ENCODE measurements at places on chromosomes 6 and 20. TPM values are rescaled to one million over a fixed set of nuclear protein-coding genes. Genes with fewer than 3 reads are reported as not detected.

AVP gene
- not detected for total RNA-seq

SPEF1 gene
- not detected for total RNA-seq

GRCh38 chr6:134082191-134082590, 29.8 kb upstream of the SLC2A12 start:
- peaks cover 17% of the 10 kb centered on the region for H3K4me1 ChIP-seq
- peaks cover 4% of the 10 kb centered on the region for H3K27me3 ChIP-seq

- no peak overlapping the region for H3K4me3 ChIP-seq
- no peaks in the 10 kb centered on the region for H3K27me3 ChIP-seq
- H3K4me1 ChIP-seq, result no peaks in the 10 kb centered on the region
Measured at GRCh38 chr6:70549327-70549726, 17.4 kb upstream of the SDHAF4 start.

- no peak for DNase-seq
- no peaks in the 10 kb centered on the region for H3K36me3 ChIP-seq
- H3K27me3 ChIP-seq, result no peaks in the 10 kb centered on the region
- no peak overlapping the region for H3K4me3 ChIP-seq
Measured at GRCh38 chr20:22226849-22227700, 357.3 kb downstream of the FOXA2 start.

DNA sequence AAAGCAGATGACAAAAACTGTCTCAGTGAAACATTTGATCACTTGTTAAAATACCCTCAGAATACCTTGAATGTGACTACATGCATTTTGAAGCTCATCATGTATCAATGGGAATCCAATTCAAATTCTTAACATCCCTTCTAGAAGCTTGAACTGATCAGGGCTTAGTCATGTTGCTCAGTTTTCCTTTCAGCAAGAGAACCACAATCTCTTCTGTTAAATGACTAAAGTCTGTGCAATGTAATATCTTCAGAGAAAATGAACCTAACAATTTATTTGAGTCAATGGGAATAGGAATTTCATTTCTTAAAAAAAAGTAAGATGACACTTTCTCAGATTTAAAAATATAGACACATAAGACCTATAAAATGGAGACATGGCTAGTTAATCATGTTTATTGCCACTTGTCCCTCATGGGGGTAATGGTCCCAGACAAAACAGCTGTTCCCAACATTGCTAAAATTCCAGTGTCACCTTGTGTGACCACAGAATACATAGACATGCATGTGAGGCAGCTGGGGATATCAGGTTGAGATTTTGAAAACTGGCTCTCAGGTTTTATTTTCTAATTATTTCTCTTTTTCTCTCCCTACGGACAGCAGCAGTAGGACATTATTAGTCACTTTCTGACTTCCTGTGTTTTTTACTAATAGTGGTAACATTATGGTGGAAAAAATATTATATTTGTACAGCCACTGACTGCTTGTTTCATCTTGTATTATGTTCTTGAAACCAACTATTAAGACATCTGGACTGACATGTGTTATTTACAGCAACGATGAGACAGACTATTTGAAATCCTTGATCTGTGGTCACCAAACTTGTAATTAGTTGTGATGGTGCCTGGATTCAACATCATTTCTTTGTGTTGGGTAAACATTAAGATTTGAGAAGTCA, 192.5 kb downstream of the COL9A1 start:
- no peak overlapping the region for H3K27ac ChIP-seq
- H3K4me3 ChIP-seq, result no peak overlapping the region
- H3K27me3 ChIP-seq, result peaks cover 47% of the 10 kb centered on the region

DNA sequence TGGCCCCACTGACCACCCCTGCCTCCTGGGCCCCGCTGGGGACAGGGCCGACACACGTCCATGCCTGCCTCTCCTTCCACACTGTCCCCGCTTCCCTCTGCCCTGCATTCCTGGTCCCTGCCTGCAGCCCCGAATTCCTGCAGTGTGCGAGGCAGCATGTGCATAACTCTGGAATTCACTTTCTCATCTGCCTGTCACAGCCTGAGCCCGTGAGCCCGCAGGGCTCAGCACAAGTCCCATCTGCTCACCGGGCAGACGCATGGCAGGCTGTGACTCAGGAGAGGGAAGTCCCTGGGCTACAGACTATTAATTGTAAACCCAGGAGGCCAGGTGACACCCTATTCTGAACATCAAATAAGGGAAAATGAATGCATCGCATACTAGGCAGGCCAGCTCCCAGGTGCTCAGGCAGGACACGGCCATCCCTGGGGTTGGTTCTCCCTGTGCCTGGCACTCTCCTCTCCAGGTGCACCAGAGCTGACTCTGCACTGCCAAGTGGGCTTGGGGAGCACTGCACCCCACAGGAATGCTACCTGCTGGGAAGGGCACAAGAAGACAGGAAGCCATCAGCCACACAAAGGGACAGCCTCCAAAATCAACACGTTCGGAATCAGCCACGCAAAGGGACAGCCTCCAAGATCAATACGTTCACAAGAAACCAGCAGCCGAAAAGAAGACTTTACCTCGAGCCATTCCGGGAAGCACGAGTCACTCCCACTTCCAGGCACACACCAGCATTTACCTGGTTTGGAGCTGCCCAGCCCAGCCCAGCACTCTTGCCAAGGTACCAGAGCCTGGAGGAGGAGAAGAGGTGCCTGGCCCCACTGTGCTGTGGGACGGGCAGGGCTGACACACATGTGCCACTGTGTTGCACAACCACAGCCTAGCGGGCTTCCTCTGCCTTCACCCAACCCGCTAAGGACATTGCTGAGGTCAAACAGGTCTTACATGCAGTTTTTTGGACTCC, 65.9 kb downstream of the DLL1 start:
- no peaks in the 10 kb centered on the region for H3K36me3 ChIP-seq
- H3K27me3 ChIP-seq, result peaks cover 11% of the 10 kb centered on the region
- H3K4me3 ChIP-seq, result no peak overlapping the region
- H3K27ac ChIP-seq, result no peak overlapping the region
- DNase-seq, result no peak
- H3K4me1 ChIP-seq, result peaks cover 12% of the 10 kb centered on the region

DNA sequence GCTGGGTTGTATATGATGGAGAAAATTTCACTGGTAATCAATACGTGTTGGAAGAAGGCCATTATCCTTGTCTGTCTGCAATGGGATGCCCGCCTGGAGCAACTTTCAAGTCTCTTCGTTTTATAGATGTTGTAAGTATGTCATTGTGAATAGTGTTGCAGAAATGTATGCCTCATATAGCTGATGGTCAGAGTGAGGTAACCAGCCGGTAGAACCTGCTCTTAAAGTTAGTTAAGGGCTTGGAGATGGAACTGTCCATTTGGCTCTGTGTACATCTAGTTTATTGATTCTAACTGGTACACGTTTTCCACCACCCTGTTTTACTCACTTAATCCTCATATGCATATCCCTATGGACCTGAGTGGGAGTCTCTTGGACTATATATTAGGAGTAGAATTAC, 73.5 kb downstream of the RTN4IP1 start:
- peaks cover 13% of the 10 kb centered on the region for H3K4me1 ChIP-seq
- DNase-seq, result no peak
- H3K4me3 ChIP-seq, result no peak overlapping the region
- no peaks in the 10 kb centered on the region for H3K27me3 ChIP-seq

- no peaks in the 10 kb centered on the region for H3K36me3 ChIP-seq
- H3K27me3 ChIP-seq, result peaks cover 22% of the 10 kb centered on the region
- H3K4me1 ChIP-seq, result no peaks in the 10 kb centered on the region
- no peak for DNase-seq
- H3K27ac ChIP-seq, result no peak overlapping the region
Measured at GRCh38 chr20:17720755-17721154, 21.0 kb downstream of the BANF2 start.

- H3K4me1 ChIP-seq, result peaks cover 51% of the 10 kb centered on the region
- no peaks in the 10 kb centered on the region for H3K27me3 ChIP-seq
- peak; percentile 65 for DNase-seq
- peak overlapping the region; percentile 59 for H3K4me3 ChIP-seq
Measured at GRCh38 chr20:53708129-53708968, 114.7 kb upstream of the ZNF217 start.

- H3K27me3 ChIP-seq, result peaks cover 8% of the 10 kb centered on the region
- no peak overlapping the region for H3K4me3 ChIP-seq
- H3K4me1 ChIP-seq, result no peaks in the 10 kb centered on the region
- no peak for DNase-seq
- H3K27ac ChIP-seq, result no peak overlapping the region
- H3K36me3 ChIP-seq, result no peaks in the 10 kb centered on the region
Measured at GRCh38 chr20:20808016-20808415, 95.6 kb upstream of the RALGAPA2 start.

GRCh38 chr6:125294036-125294435, 7.7 kb downstream of the HDDC2 start:
- peaks cover 67% of the 10 kb centered on the region for H3K36me3 ChIP-seq
- H3K4me3 ChIP-seq, result no peak overlapping the region
- H3K27ac ChIP-seq, result no peak overlapping the region
- DNase-seq, result no peak

DNA sequence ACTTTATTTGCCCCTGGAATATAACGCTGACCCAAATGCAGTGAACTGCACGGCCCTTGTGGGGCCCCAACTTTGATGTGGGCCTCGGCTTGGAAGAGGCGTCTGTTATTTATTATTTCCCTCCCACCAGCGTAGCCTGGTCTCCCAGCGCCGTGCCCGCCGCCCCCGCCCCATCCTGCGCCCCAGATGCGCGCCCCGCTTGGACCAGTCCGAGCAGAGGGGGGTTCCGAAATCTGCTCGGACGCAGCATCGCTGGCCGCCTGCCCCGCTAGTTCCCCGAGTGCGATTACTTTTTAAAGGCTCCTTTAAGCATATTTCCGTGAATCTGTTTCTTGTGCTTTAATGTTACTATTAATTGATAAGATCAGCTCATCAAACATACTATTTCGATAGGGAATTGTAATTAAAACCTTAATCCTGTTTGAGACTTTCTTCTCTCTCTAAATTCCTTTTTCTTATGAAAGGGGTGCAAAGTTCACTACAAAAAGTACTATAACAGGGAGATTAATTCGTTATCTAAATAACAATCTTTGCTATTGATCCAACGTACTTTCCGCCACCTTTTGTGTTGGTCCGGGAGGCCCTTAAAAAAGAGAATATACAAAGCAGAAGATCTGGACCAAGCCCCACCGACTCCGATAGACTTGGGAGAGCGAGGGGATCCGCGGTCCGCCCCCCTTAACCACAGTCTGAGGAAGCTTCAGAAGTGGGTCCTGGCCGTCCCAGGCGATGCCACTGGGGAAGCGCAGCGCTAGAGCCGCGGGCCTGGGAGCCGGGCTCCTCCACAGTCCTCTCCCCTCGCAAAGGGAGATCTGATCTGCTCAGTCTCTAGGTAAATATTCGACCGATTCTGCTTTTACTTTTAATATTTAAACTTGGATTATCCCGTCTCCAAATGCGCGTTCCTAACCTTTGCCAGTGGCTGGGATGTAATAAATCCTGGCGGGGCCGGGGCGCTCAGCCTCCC, 10.2 kb downstream of the POU3F2 start:
- no peak for DNase-seq
- peak overlapping the region; percentile 21 for H3K27ac ChIP-seq
- H3K36me3 ChIP-seq, result no peaks in the 10 kb centered on the region
- peaks cover 8% of the 10 kb centered on the region for H3K4me1 ChIP-seq
- H3K4me3 ChIP-seq, result no peak overlapping the region
- peaks cover 89% of the 10 kb centered on the region for H3K27me3 ChIP-seq

- no peak overlapping the region for H3K27ac ChIP-seq
- no peaks in the 10 kb centered on the region for H3K4me1 ChIP-seq
- no peaks in the 10 kb centered on the region for H3K36me3 ChIP-seq
- no peaks in the 10 kb centered on the region for H3K27me3 ChIP-seq
- no peak overlapping the region for H3K4me3 ChIP-seq
Measured at GRCh38 chr20:41649489-41649888, 31.3 kb upstream of the CHD6 start.

GRCh38 chr20:51636123-51636522, 93.6 kb upstream of the NFATC2 start:
- H3K27ac ChIP-seq, result no peak overlapping the region
- DNase-seq, result no peak
- H3K36me3 ChIP-seq, result no peaks in the 10 kb centered on the region
- peaks cover 25% of the 10 kb centered on the region for H3K4me1 ChIP-seq

DNA sequence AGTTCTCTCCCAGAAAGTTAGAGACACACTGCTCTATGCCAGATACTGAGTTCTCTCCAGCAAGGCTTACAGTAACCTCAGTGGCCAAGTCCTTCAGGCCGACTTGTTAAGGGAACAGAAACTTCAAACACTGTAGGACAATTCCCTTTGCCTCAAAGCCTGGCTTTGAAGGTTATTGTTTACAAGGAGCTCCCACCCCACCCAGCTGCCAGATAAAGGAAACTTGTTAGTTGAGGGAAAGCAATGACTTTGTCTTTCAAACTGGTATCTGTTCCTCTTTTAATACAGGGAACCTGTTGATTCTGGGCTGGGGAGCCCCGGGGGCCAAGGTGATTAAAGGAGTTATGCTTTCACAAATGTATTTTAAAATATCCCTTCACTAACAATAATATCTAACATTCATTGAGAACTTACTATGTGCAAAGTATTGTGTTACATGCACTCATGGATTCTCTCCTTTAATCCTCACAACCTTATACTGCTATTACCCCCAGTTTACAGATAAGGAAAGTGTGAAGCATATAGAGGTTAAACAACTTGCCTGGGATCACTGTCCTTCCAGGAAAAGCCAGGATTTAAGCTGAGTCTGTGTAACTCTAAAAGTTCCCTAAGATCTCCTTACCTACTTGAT, 27.6 kb upstream of the CDKN1A start:
- no peak overlapping the region for H3K27ac ChIP-seq
- no peaks in the 10 kb centered on the region for H3K4me1 ChIP-seq
- DNase-seq, result no peak
- peaks cover 64% of the 10 kb centered on the region for H3K27me3 ChIP-seq
- H3K4me3 ChIP-seq, result no peak overlapping the region

GRCh38 chr20:19549896-19550295, 208.2 kb upstream of the RIN2 start:
- H3K4me3 ChIP-seq, result no peak overlapping the region
- H3K27ac ChIP-seq, result no peak overlapping the region
- DNase-seq, result no peak
- H3K36me3 ChIP-seq, result no peaks in the 10 kb centered on the region
- H3K27me3 ChIP-seq, result no peaks in the 10 kb centered on the region
- peaks cover 2% of the 10 kb centered on the region for H3K4me1 ChIP-seq

DNA sequence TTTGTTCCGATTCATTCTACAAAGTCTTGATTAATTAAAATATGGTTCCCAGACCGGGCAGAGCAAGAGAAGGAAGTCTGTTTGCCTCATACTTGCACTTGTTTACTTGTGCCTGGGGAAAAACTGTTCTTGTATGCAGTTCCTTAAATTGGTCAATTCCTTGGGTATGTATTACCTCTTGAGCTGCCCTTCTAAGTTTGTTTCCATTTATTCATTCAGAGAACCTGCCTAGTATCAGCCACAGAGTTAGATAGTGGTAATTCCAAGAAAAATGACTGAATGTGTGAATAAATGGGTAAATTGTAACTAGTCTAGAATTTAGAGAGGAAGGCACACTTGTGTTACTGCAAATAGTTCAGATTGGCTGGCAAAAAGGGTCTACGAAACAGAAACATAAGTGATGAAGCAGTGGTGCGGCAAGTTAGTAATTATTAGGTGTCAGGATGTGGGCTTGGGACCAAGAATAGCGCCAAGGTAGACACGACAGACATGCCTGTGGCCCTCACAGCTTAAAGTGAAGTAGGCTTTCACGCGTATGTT, 525 bp upstream of the MAK start:
- peaks cover 31% of the 10 kb centered on the region for H3K4me1 ChIP-seq
- H3K27ac ChIP-seq, result peak overlapping the region; percentile 95
- H3K27me3 ChIP-seq, result peaks cover 34% of the 10 kb centered on the region
- H3K36me3 ChIP-seq, result peaks cover 17% of the 10 kb centered on the region
- H3K4me3 ChIP-seq, result peak overlapping the region; percentile 77

GRCh38 chr6:24643920-24644319, 2.1 kb downstream of the KIAA0319 start:
- H3K4me3 ChIP-seq, result no peak overlapping the region
- H3K27me3 ChIP-seq, result peaks cover 44% of the 10 kb centered on the region
- H3K4me1 ChIP-seq, result peaks cover 16% of the 10 kb centered on the region
- H3K36me3 ChIP-seq, result no peaks in the 10 kb centered on the region
- no peak for DNase-seq

GRCh38 chr20:53793783-53794383, 200.2 kb upstream of the ZNF217 start:
- no peak overlapping the region for H3K4me3 ChIP-seq
- DNase-seq, result no peak
- no peaks in the 10 kb centered on the region for H3K4me1 ChIP-seq

All from activated CD8-positive, alpha-beta memory T cell treated with anti-CD3 and anti-CD28 coated beads, Interleukin-2, amount 10 ng/mL, durations not matched to agents 7 days and 5 days (primary cell).